ENCODE measurements at places on chromosomes 13 and 19. TPM values are rescaled to one million over a fixed set of nuclear protein-coding genes. Genes with fewer than 3 reads are reported as not detected.

Gene CEACAM8
- not detected for polyA plus RNA-seq

- no peak overlapping the region for H3K4me3 ChIP-seq
- H3K27me3 ChIP-seq, result no peaks in the 10 kb centered on the region
- DNase-seq, result no peak
- H3K36me3 ChIP-seq, result no peaks in the 10 kb centered on the region
These were observed 793.9 kb upstream of the PCDH20 start for GRCh38 chr13:62209529-62209928.

DNA sequence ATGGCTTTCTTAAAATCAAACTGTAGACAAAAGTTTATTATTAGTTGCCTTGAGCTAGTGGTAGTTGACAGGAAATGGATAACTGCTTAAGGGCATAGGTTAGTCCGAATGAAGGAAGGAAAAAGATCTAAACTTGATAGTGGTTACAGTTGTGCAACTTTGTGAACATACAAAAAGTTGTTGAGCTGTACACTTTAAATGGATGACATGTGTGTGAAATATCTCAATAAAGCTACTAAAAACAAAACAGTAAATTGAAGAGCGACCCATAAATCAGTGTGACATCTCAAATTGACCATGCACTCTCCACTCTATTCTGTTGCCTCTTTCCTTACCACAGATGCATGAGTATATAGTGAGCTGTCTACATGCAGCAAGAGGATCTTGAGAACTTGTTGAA lies 1757.8 kb downstream of the PCDH9 start:
- no peak overlapping the region for H3K4me3 ChIP-seq
- no peaks in the 10 kb centered on the region for H3K27me3 ChIP-seq
- DNase-seq, result no peak

DNA sequence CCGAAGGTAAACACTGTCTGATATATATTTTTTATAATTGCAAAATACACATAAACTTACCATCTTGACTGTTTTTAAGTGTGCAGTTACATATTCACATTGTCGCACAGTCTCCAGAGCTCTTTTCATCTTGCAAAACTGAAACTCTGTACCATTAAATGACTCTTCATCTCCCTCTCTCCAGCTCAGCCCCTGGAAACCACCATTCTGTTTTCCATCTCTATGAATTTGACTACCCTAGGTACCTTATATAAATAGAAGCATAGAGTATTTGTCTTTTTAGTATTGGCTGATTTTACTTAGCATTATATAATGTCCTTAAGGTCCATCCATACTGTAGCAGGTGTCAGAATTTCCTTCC lies 45.8 kb downstream of the LRCH1 start:
- H3K27ac ChIP-seq, result no peak overlapping the region
- no peak overlapping the region for H3K4me3 ChIP-seq
- H3K4me1 ChIP-seq, result peaks cover 6% of the 10 kb centered on the region
- no peaks in the 10 kb centered on the region for H3K36me3 ChIP-seq

- no peaks in the 10 kb centered on the region for H3K4me1 ChIP-seq
- H3K27ac ChIP-seq, result no peak overlapping the region
- no peaks in the 10 kb centered on the region for H3K36me3 ChIP-seq
- no peak for DNase-seq
- no peaks in the 10 kb centered on the region for H3K27me3 ChIP-seq
These were observed 85.8 kb upstream of the ZNF43 start for GRCh38 chr19:21921691-21922180.

DNA sequence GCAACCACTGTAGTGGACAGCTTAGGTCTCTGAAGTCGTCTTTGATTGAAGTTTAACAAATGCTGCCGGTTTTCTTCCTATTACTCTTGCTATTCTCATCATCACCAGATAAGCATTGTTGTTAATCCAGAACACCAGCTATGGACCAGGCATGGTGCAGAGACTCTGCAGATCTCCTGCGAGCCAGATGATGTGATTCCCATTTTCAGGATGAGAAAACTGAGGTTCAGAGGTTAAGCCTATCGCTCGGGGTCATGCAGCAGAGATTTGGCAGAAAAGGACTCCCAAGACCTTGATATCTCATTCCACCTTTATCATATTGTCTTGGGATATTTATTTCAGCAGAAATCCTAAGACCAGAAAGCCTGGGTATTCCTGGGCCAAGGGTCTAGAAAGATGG lies 16.5 kb upstream of the CABP5 start:
- no peaks in the 10 kb centered on the region for H3K27me3 ChIP-seq
- H3K36me3 ChIP-seq, result no peaks in the 10 kb centered on the region
- no peak overlapping the region for H3K4me3 ChIP-seq
- no peak for DNase-seq
- no peaks in the 10 kb centered on the region for H3K4me1 ChIP-seq

DNA sequence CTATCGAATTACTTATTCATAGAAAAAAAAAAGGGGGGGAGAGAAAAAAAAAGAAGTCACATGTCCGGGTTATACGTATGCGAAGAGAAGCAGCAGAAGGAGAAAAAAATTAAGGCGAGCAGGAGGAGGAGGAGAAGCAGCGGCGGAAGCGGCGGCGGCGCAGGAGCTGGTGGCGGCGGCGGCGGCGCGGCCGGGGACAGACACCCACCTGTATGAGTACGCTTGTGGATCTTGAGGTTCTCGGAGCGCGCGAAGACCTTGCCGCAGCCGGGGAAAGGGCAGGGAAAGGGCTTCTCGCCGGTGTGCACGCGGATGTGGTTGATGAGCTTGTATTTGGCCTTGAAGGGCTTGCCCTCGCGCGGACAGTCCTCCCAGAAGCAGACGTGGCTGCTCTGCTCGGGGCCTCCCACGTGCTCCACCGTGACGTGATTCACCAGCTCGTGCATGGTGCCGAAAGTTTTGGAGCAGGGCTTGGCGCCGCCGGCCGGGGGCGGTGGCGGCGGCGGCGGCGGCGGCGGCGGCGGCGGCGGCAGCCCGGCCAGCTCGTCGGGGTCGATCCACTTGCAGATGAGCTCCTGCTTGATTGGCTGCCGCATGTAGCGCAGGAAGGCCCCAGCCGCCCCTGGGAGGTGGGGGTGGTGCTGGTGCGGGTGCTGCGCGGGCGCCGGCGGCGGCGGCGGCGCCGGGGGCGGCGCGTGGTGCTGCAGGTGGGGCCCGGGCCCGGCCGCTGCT lies 1.5 kb downstream of the ZIC5 start:
- peaks cover 18% of the 10 kb centered on the region for H3K27me3 ChIP-seq
- H3K27ac ChIP-seq, result no peak overlapping the region
- H3K36me3 ChIP-seq, result no peaks in the 10 kb centered on the region
- H3K4me1 ChIP-seq, result peaks cover 11% of the 10 kb centered on the region
- DNase-seq, result peak; percentile 71

Data from pancreas (tissue), 10 donors.